ENCODE measurements at places on chromosomes 7 and 10.

- no peak for DNase-seq
These were observed 81.0 kb downstream of the PPP1R3C start for GRCh38 chr10:91551856-91552255.

- DNase-seq, result no peak
These were observed 69.4 kb downstream of the C1GALT1 start for GRCh38 chr7:7251742-7252141.

DNA sequence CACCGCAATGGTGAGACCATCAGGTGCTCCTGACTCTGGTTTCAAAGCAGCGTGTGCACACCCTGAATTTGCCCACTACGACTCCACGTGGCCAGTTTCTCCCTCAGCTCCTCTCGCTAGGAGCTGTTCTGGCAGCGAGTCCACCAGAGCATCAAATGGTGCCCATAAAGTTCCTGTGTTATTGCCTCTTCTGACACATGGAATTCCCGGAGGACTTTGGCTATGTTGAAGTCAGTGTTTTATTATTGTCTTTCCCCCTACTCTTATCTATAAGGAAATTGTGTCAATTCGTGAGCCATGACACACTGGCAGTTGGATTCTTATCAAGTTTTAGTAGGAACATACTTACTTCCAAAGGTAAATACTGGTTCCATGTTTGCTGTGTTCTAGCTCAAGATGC is 53.9 kb upstream of the NPVF start:
- DNase-seq, result no peak

- no peak for DNase-seq
These were observed 83.6 kb downstream of the LRRN3 start for GRCh38 chr7:111174510-111174909.

DNA sequence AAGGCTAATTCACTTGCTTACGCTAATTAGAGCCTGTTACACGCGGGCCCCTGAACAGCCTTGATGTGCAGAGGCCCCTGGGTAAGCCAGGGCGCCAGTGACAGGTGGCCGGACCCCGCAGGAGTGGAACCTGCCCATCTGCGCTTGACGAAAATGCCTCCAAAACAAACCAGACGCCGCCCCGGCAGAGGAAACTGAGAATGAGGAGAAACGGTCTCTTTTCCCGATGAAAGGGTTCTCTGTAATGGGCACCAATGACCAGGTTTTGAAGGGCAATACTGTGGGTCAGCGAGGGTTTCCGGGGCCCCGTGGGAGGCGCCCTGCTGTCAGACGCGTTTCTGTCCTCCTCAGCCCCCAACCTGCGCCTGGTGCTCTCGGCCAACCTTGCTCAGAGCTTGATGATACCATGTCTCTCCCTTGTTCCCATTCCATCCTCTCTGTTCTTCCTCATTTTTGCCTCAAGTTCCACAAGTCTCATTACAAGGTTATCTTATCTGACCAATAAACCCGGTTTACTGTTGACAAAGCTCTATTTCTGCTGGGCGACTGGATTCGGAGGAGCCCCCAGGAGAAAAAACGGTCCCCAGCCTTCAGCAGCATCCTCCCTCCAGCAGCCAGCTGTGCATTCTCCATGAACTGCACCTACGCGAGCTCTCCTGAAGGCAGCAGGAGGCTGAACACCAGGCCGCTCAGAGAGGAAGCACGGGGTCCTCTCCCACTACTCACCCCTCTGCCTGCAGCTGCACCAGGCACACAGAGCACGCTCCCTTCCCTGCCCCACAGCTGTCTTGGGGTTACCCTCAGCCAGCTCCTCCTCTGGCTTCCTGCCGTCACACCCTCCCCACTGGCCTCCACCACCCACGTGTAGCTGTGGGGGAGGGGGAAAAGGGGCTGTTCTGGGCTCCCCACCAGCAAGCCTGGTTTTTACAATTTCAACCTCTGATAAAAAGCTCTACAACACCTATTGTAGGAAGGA is 202.0 kb downstream of the MAD1L1 start:
- no peak for DNase-seq

GRCh38 chr10:93615576-93616235 is 3.4 kb downstream of the PDE6C start:
- no peak for DNase-seq

DNA sequence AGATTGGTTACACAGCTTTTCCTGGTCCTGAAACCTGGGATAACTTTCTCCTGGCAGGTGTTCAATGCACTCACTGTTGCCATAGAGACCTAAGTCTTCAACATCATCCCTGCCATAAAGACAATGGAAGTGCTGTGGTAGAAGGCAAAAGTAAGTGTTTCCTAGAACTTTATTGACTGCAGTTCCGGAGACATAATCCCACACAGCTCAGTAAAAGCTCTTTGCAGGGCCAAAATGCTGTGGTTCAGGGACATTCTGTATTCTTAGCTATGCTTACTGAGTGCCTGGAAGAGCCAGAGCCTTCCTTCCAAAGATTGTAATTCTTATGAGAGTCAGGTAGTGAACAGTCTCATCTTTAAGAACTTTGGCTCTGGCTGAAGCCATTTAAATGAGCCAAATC is 5.3 kb downstream of the WIPF3 start:
- no peak for DNase-seq

GRCh38 chr7:149787428-149788299 is 14.3 kb upstream of the ZNF467 start:
- DNase-seq, result no peak

- DNase-seq, result no peak
These were observed 61.7 kb downstream of the PALD1 start for GRCh38 chr10:70540089-70540788.

- DNase-seq, result no peak
These were observed 178.9 kb downstream of the SRPK2 start for GRCh38 chr7:105209870-105210269.

- DNase-seq, result no peak
These were observed 553.3 kb upstream of the FZD8 start for GRCh38 chr10:36195364-36195763.

DNA sequence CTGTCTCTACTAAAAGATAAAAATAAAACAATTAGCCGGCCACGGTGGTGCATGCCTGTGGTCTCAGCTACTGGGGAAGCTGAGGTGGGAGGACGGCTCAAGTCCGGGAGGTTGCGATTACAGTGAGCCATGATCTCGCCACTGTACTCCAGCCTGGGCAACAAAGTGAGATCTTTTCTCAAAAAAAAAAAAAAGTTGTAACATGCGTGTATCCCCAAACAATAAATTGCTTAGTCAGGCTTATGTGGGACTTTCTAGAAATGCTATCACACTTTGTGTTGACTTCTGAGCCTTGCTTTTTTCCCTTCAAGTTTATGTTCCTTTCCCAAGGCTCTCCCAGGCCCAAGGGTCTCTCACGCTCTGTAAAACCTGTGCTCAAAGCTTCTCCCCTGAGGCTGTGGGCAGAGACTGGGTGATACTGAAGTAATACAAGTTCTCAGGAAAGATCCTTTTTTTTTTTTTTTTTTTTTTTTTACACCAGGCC is 88.0 kb upstream of the TNS3 start:
- no peak for DNase-seq

GRCh38 chr7:105429746-105430612 is 41.3 kb upstream of the SRPK2 start:
- DNase-seq, result peak; percentile 4

GRCh38 chr7:138226745-138227279 is 150.6 kb downstream of the AKR1D1 start:
- no peak for DNase-seq

DNA sequence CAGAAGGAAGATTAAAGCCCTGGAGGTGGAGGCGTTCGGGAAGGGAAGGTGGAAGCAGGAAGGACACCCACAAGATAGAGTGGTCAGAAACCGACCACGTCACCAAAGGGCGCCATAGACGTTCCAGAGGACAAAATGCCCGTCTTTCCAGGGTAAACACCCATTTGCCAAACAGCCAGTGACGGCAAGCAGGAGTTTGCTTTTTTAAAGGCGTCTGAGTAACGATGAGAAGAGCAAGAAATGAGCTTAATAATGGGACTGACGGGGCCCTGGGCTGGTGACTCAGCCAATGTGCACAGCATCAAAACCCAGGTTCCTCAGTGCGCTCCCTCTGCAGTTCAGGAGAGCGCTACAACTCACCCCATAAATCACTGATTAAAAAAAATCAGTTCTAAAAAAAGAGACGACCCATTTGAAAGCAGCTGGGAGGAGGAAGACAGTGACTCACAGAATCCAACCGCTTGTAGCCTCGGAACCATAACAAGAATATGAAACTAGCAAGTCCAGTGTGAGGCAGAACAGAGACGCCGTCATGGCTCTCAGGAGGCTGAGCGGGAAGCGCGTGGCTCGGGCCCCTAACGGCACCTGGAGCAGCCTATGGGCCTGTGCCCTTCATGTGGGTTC is 5.9 kb downstream of the DIP2C start:
- DNase-seq, result no peak

DNA sequence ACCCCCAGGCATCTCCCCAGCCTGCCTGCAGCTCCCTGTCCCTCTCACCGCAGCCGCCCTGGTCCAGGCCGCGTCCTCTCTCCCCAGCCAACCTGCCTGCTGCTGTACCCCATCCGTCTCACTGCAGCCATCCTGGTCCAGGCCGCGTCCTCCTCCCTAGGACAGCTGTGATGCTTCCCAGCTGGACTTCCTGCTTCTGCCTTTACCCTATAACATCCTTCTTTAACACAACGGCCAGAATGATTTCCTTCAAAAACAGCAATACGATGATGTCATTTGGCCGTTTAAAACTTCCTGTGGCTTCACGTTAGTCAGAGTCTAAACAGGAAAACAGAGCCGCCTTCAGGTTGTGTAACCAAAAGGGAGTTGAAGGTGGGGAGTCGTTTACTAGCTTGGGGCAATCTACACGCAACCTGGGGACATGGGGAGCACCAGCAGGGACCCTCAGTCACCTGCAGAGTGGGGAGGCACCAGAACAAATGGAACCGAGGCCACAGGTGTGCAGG is 32.2 kb upstream of the ZFAND2A start:
- no peak for DNase-seq

- DNase-seq, result no peak
These were observed 122.0 kb downstream of the AGMO start for GRCh38 chr7:15439853-15440252.

GRCh38 chr10:129959544-129960480 is 4.3 kb downstream of the EBF3 start:
- DNase-seq, result no peak

DNA sequence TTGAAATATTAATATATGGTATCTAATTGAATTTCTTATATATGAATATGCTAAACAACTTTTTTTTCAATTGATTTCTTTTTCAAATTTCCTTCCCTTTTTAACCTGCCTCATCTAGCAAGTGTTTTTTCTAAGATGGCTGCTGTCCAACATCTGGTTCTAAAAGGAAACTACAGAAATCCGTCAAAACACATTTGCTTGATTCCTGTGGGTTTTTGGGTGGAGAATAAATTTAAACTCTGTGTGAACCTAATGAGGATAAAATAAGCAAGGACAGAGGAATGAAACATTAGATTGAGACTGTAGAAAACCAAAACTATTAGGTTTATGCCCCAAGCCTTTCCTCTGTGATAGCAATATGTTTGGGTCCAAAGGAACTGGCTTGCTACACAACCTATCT is 75.5 kb upstream of the STARD3NL start:
- no peak for DNase-seq

DNA sequence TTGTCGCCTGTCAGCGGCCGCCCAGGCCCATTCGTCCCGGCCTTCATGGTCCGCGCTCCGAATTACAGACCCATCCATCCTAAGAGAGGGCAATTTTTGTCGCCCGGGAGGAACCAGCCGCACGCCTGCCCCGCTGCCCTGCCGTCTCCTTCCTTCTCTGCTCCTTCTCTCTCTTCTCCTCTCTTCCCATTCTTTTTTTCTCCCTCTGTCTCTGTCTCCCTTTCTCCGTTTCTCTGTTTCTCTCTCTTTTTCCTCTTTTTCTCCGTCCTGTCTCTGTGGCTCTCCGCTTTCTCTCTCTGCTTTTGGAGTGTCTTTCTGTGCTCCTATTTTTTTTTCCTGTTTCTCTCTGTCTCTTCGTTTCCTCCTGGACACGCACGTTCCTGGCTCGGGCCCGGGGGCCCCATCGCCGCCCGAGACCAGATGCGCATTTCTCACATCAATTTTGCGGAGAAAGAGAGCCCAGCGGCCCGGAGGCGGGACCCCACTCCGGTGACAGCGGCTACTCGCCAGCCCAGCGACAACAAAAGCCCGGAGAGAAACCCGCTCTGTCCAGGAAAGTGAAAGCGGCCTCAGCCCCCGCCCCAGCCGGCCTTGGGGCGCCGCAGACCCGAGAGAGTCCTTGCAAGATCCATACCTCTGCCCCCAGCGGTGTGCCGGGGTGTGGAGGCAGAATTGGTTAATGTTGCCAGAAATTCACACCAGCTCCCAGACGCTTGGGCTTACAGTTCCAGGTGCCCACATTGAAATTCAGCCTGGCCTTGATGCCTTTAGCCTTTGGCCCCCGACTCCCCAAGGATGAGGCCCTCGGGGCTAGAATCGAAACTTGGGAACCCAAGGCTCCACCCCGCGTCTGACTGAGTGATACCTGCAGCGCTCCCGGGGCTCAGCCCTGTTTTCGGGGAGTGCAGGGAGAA is 4.1 kb downstream of the LBX1 start:
- no peak for DNase-seq

- DNase-seq, result no peak
These were observed 22.7 kb downstream of the LUC7L2 start for GRCh38 chr7:139382439-139382838.

- DNase-seq, result no peak
These were observed 75.9 kb upstream of the NXPH1 start for GRCh38 chr7:8357536-8357935.

GRCh38 chr10:114674346-114674745 is 16.3 kb upstream of the ABLIM1 start:
- DNase-seq, result no peak

GRCh38 chr7:158821171-158822031 is 7.9 kb downstream of the ESYT2 start:
- DNase-seq, result no peak

- no peak for DNase-seq
These were observed 40.8 kb upstream of the CTBP2 start for GRCh38 chr10:125201108-125201524.

DNA sequence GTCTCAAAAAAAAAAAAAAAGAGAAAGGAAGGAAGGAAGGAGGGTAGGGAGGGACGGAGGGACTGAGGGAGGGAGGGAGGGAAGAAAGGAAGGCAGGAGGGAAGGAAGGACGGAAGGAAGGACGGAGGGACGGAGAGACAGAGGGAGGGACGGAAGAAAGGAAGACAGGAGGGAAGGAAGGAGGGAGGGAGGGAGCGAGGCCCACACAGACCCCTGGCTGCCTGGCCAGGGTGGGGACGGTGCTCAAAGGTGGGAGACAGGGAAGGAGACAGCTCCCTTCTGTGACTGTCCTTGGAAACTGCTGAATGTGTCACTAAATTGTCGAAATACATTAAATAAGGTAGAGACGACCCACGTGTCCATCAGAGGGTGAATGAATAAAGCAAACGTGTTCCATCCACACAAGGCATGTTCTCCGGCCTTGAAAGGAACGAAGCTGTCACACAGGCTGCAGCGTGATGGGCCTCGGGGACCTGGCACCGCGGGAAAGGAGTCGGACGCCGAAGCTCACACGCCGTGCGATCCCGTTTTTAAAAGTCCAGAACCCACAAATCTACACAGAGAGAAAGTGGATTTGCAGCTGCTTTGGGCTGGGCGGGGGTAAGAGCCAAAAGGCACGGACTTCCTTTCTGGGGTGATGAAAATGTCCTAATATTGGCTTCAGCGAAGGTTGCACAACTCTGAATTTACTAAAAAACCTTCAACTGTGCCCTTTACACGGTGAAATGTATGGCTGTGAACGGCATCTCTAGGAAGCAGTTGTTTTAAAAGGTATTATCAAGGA is 23.3 kb downstream of the ADAP1 start:
- no peak for DNase-seq

All from stimulated activated CD8-positive, alpha-beta memory T cell treated with anti-CD3 and anti-CD28 coated beads, Interleukin-2, amount 100 ng/mL, for 48 hours (primary cell).